ENCODE measurements at places on chromosomes 2 and 18.

DNA sequence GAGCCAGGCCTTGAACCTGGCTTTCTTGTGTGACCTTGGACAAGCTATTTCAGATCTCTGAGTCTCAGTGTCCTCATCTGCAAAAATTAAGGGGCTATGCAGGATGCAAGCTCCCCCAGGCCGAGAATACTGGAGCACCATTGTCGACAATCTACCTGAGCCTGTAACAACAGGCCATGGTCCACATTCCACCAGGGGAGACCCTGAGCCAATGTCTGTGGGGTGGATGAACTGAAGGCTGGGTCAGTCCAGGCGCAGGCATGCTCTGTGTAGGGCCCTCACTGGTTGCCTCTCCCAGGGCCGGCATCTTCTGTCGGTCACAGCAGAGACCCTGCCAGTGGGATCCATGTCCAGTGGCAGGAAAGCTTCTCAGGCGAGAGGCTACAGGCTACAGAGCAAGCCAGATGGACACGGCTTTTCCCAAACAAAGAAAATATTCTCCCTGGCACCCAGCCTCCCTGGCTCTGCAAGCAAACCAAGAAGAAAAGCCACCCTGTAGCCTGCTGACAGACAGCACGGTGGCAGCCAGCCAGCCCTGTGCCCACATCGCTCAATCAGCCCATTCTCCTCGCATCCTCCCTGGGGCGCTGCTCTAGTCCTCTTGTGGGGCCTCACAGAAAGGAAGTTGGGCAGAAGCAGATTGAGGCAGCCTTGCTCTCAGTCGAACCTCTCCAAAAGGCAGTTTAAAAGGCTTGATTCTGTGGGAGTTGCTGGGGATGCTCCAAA lies 48.7 kb upstream of the FZD7 start:
- no peak for DNase-seq

DNA sequence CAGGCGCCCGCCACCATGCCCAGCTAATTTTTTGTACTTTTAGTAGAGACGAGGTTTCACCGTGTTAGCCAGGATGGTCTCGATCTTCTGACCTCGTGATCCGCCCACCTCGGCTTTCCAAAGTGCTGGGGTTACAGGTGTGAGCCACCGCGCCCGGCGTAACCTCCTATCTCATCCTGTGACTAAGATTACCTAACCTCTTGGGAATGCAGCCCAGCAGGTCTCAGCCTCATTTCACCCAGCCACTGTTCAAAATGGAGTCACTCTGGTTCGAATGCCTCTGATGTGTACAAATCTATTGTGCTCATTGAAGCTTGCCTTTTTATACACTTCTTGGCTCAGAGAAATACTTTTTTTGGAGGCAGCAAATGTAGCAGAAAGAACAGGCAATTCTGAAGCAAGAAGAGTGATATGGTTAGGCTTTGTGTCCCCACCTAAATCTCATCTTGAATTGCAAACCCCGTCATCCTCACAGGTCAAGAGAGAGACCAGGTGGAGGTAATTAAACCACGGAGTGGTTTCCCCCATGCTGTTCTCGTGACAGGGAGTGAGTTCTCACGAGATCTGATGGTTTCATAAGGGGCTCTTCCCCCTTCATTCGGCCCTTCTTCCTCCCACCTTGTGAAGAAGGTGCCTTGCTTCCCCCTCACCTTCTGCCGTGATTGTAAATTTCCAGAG lies 60.6 kb downstream of the SLC4A3 start:
- DNase-seq, result no peak

DNA sequence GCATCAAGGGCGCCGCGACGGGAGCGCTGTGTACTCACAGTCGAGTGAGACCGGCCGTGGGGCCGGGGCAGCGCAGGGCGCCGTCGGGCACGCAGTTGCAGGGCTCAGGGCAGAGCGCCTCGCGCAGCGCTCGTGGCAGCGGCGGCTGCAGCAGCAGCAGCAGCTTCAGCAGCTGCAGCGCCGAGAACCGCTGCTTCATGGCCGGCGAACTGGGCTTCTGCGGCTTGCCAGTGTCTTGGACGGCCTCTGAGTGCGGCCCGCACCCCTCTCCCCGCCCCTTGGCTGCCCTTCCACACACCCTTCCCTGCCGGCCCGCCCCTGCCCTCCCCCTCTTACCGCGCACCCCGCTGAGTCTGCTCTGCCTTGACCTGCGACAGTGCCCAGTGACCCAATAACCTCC lies at the start of gene LHCGR:
Gene LHCGR, minus strand, starts transcription at position 252 of the 400 bp plus-strand sequence. Its CDS starts 53 bp downstream, at position 199.
- DNase-seq, result no peak

- DNase-seq, result no peak
Measured at GRCh38 chr2:12678186-12678585, 38.5 kb upstream of the TRIB2 start.

GRCh38 chr18:23772327-23773024 lies 83.2 kb downstream of the LAMA3 start:
- no peak for DNase-seq

GRCh38 chr2:19140463-19141208 lies 217.8 kb downstream of the OSR1 start:
- DNase-seq, result no peak

DNA sequence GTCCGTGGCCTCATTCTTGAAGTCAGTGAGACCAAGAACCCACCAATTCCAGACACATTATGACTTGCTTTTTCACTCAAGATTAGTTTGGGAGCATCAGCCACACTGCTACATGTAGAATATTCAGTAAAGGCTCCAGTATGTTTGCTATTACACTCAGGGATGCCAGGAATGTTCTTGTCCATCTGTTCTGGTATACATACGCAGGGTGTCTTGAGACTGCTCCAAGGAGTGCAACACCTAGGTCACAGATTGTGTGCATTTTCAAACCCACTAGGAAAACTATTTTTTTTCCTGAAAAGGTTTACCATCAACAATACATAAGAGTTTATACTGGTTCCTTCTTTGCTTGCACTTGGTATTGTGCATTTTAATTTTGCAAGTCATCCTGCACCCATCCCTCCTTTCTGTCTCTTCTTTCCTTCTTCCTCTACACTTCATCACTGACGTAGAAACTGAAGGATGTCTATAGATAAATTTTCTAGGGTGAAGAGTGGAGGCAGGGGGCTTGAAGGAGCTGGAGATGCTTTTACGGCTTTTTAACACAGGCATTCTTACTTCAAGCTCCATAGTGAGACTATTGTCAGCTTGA lies 35.3 kb upstream of the MAP2 start:
- no peak for DNase-seq

- no peak for DNase-seq
Measured at GRCh38 chr2:201978986-201979385, 54.7 kb upstream of the FZD7 start.
